AG09319 (cell line): ENCODE measurements at places on chromosomes 12 and 14.

DNA sequence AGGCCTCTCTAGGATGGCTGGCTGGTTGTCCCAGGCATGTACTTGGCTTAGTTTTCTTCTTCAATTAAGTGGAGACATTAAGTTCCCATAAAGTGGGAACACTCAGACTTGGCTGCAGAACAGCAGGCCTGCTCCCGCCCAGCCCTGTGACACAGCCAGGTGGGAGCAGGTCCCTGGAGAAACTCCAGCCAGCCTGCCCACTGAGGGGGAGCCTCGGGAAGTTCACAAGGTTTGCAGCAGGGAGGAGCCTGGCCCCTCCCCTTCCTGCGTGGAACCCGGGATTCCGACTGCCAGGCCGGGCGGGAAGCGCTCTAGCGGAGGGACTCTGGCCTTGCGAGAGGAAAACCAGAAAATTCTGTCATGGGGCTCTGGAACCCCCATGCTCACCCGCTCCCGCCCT, 98.3 kb upstream of the EVL start:
- DNase-seq: no peak

- DNase-seq: no peak
Measured at GRCh38 chr14:104235686-104236085, 97.3 kb downstream of the KIF26A start.

DNA sequence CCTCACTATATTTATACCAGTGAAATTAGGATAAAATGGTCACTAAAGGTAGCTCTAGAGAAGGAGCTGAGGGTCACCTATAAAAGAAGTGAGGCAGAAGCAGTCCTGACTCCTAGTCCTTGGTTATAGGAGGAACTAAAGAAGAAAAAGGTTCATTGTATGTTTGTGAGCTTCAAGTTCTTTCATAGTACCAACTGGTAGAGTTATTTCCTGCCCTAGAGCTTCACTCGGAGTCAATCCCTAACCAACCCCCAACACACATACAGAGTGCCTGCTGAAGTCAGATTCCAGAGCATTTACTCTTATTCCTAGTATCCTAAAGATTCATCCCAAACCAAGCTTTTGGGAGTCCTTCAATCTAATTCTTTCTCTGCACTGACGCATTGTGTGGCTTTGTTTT, 29.3 kb upstream of the FRMD6 start:
- DNase-seq: no peak

GRCh38 chr12:7066596-7066995, 6.1 kb downstream of the C1S start:
- DNase-seq: no peak

DNA sequence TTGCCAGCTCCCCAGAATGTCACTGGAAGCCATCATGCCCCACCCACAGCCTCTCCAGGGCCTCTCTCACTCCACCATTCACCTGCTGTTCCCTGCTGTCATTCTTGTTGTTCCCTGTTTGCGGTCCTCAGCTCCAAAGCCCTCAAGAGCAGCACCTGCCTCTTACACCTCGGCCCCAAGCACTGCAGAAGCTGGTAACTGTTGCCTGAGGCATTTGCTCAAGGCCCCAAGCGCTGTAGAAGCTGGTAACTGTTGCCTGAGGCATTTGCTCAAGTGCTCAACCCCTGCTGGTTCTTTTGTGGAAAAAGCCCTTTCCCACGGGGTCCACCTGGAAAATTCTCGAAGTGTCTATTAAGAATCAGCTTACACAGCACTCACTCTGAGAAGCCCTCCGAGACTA, 78.0 kb downstream of the ARL6IP4 start:
- no peak for DNase-seq

DNA sequence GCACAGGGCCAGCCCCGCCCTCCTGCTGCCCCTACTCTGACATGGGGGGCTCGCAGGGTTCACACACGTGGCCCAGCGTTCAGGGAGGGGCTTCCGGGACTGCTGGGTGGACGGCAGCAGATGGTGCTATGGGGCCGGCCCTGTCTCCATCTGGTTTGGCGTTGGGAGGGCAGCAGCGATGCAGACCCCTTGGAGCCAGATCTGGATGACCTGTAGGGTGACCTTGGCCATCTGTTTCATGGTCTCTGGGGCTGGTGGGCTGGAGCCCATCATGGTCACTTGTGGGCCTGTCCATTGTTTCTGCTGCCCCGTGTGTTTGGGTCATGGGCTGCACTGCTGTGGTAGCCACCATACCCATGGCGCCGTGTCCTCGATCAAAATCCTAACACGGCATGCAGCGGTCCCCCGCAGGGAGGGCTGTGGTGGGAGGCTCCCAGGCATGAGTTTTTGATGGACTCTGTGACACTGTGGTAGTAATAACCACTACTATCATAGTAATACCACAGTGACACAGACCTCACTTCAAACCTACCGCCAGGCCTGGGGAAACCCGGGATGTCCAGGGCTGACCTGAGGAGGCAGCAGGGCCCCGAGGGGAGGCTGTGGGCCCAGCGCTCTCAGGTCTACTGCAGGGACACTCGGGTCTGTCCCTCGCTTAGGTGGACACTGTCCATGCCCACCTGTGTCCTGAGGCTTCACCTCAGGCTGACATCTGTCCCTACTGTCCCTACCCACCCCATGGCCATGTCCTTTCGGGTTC, 359.4 kb downstream of the TMEM121 start:
- DNase-seq: no peak

GRCh38 chr12:127809275-127809674, 457.7 kb upstream of the TMEM132C start:
- DNase-seq: peak; percentile 16
